Breast epithelium (tissue), 4 donors: ENCODE measurements at places on chromosomes 6 and 20. TPM values are rescaled to one million over a fixed set of nuclear protein-coding genes. Genes with fewer than 3 reads are reported as not detected.

DNA sequence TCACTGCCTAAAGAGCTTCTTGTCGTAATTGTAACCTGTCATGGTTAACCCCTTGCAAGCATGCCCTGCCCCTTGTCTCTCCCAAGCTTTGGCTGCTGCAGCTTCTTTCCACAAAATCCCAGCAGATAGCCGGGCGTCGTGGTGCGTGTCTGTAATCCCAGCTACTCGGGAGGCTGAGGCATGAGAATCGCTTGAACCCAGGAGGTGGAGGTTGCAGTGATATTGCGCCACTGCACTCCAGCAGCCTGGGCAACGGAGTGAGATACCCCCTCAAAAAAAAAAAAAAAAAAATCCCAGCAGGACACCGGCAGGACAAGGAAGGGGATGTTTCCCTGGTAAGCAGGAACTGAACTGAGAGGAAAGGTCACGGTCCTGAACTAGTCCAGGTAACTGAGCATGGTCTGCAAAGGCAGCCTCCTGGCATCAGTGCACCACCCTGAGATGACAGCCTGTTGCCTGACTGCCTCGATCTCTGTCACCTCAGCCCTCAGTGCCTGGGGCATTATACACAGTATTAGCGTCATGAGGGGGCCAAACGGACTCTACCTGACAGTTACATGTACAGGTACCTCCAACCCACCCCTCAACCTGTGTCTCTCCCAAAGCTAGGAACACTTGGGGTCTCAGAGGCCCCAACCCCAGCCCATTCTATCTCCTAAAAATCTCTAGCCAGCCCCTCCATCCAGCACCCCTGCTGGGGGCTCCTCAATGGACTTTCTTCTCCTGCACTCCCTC is 1.8 kb downstream of the LZTS3 start:
- DNase-seq, result no peak

DNA sequence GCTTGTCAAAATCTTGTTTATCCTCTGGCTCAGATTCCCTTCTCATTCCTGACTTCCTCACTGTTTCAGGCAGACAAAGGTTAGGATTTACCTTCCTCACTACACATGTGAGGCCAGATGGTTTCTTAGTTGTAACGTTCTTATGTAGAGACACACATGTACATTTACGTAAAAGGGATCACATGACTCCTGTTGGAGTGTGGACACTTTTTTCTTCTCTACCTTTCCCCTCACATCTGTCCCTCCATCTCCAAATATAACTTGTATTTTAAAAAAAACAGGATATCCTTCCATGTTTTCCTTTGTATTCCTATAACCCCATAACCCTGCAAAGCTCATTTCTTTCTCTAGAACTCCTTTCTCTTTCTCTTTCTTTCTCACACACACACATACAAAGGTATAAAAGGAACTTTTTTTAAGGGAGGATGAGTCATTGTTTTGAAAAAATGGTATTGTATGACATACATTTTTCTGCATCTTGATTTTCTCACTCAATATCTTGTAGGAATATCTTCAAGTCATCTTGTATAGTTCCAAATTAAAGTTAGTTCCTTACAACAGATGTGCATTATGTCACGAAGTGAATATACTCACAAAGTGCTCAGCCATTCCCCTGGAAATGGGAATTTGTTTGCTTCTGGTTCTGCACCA is 78.2 kb upstream of the SULF2 start:
- no peak for DNase-seq

DNA sequence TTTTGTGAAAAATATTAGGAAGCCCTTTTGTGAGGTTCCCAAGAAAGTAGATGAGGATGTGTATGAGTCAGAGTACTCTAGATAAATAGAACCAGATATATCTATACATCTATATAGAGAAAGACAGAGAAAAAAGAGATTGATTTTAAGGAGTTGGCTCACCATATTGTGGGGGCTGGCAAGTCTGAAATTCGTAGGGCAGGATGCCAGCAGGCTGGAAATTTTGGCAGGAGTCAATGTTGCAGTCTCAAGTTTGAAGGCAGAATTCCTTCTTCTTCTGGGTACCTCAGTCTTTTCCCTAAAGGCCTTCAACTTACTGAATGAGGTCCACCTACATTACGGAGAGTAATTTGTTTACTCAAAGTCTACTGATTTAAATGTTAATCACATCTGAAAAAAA is 65.3 kb upstream of the SAMD3 start:
- DNase-seq, result no peak

The SFT2D1 gene
- 52.1 TPM for total RNA-seq

The EDN1 gene
- total RNA-seq, result 36.8 TPM
